ENCODE measurements at places on chromosomes 2 and 18. TPM values are rescaled to one million over a fixed set of nuclear protein-coding genes. Genes with fewer than 3 reads are reported as not detected.

DNA sequence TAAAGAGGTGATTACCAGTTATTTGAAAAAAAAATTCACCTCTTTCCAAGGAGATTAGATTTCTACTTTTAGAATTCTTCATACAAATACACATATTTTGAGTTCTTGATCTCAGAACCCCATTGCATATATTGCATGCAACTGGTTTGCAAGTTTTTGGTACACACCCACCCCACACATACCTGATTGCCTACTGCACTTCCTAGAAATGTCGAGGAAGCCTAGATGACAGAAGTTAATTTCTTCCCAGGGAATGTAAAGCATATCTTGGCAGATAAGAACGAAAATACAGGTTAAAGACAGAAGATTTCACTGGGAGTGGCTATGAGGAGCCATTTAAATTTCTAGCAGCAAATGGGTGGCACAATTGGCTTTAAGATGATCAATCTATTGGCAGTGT is 67.1 kb upstream of the IL1R1 start:
- H3K36me3 ChIP-seq = no peaks in the 10 kb centered on the region
- H3K4me3 ChIP-seq = no peak overlapping the region
- no peak overlapping the region for H3K27ac ChIP-seq

GRCh38 chr2:111905990-111906735 is 7.8 kb downstream of the MERTK start:
- peaks cover 20% of the 10 kb centered on the region for H3K4me1 ChIP-seq
- no peak for DNase-seq
- H3K36me3 ChIP-seq = no peaks in the 10 kb centered on the region
- H3K4me3 ChIP-seq = no peak overlapping the region
- H3K27me3 ChIP-seq = no peaks in the 10 kb centered on the region

DNA sequence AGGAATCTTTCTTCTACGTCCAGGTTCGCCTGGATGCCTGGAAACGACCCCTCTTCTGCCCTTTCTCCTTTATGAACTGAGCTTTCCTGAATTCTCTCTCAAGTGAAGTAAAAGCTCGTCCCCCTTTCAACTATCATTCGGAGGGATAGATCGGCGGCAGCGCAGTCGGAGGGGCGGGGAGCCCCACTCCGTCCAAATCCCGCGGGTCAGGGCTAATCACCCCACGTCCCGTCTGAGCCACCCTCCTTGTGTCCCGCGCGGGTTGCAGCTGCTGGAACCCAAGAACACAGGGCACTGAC is 367 bp downstream of the FBXO48 start:
- no peak for DNase-seq
- peak overlapping the region; percentile 96 for H3K27ac ChIP-seq
- peak overlapping the region; percentile 86 for H3K4me3 ChIP-seq
- H3K27me3 ChIP-seq = no peaks in the 10 kb centered on the region
- no peaks in the 10 kb centered on the region for H3K36me3 ChIP-seq

DNA sequence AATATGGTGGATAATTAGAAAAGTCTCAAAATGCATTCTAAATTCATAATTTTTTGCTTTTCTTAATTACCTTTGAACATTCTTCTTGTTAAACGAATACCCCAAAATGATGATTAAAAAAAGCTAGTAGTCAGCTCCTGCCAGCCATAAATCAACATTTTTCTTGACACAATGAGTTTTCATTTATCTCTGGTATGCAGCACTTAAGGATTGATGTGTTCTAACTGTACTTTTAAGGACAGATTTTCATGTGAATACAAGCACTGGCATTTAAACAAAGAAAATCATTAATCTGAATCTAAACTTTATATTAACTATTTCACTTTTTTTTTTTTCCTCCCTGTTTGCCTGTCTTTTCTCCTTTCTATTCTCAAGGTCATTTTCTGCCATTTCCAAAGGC is 976.8 kb downstream of the TMEM182 start:
- no peak for DNase-seq
- H3K27ac ChIP-seq = no peak overlapping the region
- no peaks in the 10 kb centered on the region for H3K27me3 ChIP-seq
- H3K4me3 ChIP-seq = no peak overlapping the region
- no peaks in the 10 kb centered on the region for H3K4me1 ChIP-seq

GRCh38 chr2:122927710-122928557 is 1097.2 kb upstream of the CNTNAP5 start:
- no peak overlapping the region for H3K27ac ChIP-seq
- no peak for DNase-seq

The FEV gene
- total RNA-seq = 2.1 TPM

- peaks cover 6% of the 10 kb centered on the region for H3K4me1 ChIP-seq
- DNase-seq = no peak
- no peaks in the 10 kb centered on the region for H3K27me3 ChIP-seq
- H3K36me3 ChIP-seq = no peaks in the 10 kb centered on the region
- no peak overlapping the region for H3K4me3 ChIP-seq
- no peak overlapping the region for H3K27ac ChIP-seq
Measured at GRCh38 chr2:237508361-237508760, 21.3 kb downstream of the MLPH start.

The AQP4 gene
- total RNA-seq = not detected

DNA sequence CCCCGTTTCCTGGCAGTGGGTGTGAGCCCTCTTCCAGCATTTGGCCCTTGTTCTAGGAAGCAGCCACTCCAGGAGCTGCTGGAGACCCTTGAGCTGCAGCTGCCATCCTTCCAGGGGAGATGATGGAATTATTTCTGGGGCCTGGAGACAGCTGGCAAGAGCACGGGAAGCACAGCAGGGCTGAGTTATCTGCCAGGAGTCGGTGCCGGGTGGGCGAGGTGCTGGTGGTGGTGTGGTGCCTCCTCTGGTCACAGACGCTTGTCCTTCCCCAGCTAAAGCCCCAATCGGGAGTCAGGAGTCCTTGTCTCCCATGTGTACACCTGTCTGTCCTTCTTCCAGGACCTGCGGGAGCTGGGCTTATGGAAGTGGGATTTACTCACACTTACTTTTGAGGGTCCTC is 36.0 kb downstream of the DPYSL5 start:
- H3K27me3 ChIP-seq = no peaks in the 10 kb centered on the region
- H3K4me3 ChIP-seq = no peak overlapping the region
- no peaks in the 10 kb centered on the region for H3K36me3 ChIP-seq
- no peaks in the 10 kb centered on the region for H3K4me1 ChIP-seq
- no peak for DNase-seq
- H3K27ac ChIP-seq = no peak overlapping the region

DNA sequence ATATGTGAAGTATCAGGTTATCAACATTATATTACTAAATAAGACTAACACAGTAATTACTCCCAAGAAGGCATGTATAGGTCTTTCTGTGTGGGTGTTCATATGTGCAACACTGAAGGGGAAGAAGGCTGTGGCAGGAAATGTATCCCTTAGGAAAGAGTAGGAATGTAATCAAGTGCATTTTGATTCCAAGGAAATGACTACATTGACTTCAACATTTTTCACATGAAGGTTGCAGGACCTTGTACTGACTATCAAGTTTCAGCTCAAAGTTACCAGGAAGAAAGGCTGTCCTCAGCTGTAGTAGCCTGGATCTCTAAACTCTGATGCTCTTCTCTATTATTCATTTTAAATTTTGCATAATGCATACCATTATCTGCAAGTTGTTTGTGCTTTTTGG is 680.8 kb downstream of the NYAP2 start:
- no peaks in the 10 kb centered on the region for H3K36me3 ChIP-seq
- H3K27ac ChIP-seq = no peak overlapping the region
- H3K4me1 ChIP-seq = no peaks in the 10 kb centered on the region
- H3K27me3 ChIP-seq = no peaks in the 10 kb centered on the region
- no peak overlapping the region for H3K4me3 ChIP-seq
- no peak for DNase-seq

DNA sequence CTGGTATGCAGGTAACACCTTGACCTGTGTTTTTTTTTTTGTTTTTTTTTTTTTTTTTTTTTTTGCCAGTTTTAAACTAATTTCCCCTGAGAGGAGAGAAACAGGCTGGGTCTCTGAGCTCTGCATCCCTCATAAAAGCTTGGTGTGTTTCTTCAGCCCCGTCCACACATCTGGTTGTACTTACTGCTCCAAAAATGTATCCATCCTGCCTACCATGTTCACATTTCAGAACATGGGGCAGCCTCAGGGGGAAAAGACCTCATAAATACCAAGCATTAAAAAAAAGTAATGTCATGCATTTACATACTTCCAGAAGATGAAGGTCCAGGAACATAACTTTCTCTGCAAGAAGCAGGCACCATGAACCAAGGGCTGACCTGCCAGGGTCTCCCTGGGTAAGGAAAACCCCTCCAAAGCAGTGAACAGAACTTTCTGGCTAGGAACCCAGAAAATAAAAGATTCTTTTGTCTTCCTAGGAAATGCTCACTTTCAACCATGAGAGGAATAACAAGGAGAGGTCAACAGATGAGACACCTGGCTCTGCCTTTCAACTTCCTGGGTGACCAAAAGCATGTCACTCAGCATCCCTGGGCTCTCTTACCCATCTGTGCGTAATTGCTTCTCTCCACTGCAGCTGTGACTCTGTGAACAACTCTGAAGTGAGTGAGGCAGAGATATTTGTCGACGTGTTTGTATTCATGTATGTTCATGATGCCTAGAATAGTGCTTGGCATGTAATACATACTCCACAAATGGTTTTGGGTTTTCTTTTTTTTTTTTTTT is 118.6 kb downstream of the MCFD2 start:
- no peaks in the 10 kb centered on the region for H3K36me3 ChIP-seq
- no peak overlapping the region for H3K4me3 ChIP-seq
- H3K27me3 ChIP-seq = no peaks in the 10 kb centered on the region

The LAPTM4A gene
- total RNA-seq = 108 TPM

The RAD51AP2 gene
- total RNA-seq = 0.04 TPM

DNA sequence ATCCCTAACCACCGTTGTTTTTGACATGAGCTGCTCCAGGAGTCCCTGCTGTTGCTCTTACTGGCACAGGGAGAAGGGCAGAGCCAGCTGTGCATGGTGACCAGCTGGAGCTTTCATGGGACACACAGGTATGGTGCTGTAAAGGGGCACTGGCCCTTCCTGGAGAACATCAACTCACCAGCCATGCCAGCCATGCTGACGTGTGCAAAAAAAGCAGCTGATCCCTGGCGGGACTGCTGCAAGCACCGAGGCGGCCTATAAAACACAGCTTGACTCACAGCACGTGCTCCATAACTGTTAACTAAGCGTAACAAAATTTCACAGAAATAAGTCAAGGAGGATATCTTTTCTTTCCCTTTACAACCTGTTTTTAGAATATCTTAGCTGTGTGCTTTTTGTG is 165.1 kb downstream of the TMEM163 start:
- H3K36me3 ChIP-seq = no peaks in the 10 kb centered on the region
- no peak overlapping the region for H3K4me3 ChIP-seq
- DNase-seq = no peak
- H3K27me3 ChIP-seq = no peaks in the 10 kb centered on the region
- H3K4me1 ChIP-seq = no peaks in the 10 kb centered on the region

DNA sequence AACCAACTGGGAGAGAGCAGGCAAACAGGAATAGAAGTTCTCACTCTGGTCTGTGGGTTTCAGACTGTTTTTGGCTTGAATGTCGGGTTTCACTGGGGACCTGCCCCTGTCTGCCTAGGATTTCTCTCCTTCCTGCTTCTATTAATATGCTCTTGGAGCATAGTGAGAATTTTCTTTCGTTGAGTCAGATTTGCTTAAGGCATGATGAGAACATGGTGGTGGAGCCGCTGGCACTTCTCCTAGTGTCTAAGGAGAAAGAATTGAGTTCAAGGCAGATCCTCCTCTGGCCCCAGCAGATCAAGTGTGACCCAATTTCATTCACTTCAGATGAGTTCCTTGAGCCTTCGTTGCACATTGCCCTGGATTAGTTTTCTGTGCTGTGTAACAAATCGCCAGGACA is 103.9 kb upstream of the HS6ST1 start:
- H3K4me3 ChIP-seq = no peak overlapping the region
- no peaks in the 10 kb centered on the region for H3K4me1 ChIP-seq

The CCDC74B gene
- 0.31 TPM for total RNA-seq

The ACVR1 gene
- total RNA-seq = 8.5 TPM

- H3K27ac ChIP-seq = no peak overlapping the region
- no peaks in the 10 kb centered on the region for H3K27me3 ChIP-seq
- no peaks in the 10 kb centered on the region for H3K36me3 ChIP-seq
- no peak for DNase-seq
Measured at GRCh38 chr2:224640679-224641078, 55.5 kb upstream of the CUL3 start.
